NCI-H1436 treated with DMSO at 0.1 percent for 48 hours (cell line): ENCODE measurements at places on chromosomes 3 and 15.
A peak's percentile ranks its signal among the peaks of the same experiment; 100 is the strongest.

DNA sequence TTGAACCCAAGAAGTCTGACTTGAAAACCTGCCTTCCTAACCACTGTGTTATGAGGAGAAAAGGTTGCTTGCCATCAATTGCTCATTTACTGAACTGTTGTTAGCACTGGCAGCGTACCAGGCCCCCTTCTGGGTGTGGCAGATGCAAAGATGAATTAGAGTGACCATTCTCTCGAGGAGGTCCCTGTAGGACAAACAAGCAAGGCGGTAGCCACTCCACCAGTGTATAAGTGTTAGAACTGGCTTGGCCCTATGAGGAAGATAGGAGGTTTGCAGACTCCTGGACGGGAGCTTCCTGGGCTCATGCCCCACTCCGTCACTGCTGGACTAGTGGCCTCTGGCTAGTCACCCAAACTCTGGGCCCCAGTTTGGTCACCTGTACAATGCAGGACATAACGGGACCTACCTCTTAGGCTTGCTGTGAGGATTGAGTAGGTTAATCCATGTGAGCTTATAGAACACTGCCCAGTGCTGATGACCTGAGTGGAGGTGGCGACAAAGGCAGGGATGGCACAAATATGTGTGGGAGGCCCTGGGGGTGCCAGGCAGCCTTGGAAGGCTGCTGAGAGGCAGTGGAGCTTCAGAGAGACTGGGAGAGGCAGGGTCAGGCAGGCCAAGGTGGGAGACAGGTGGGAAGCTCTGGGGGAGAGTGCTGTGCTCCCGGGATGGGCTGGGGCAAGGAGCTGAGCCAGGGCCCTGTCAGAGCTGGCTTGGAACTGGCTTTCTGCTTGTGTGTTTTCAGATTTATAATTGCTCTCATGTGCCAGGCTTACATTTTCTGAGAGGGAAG is 145.9 kb downstream of the DNAJB8 start:
- DNase-seq = no peak

DNA sequence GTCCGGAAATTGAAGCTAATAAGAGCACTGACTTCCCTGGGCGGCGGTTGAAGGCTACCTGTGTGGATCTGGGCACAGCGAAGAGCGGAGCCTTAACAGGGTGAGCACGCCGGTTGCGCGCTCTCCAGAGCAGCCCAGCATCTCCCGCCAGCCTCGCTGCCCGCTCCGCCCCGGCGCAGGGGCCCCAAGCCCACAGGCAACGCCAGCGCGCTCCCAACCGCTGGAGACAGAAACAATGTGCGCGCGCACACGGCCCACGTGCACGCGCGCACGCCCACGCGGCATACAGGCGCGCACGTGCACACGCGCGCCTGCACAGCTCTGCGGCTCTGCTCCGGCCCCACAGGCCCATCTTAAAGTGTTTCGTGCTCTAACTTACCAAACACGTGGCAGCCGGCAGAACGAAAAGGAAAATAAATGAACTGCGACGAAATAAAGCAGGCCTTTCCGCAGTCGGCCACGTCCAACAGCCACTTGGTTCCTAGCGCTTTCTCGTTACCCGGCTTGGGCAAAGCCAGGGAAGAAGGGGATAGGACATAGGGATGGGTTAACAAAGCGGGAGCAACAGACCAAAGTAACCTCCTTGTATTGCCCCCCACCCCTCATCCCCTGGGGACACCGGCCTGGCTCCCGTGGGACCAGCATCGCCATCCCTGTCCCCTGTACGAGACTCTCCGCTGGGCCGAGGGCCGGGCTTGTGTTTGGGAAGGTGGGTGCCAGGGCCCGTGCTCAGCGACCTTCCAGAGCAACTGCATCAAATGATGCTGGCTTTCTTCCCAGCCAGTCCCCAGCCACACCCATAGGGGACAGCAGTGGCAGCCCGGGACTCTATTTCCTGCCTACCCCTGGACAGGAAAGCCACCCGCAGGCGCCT is 203.7 kb downstream of the ABHD5 start:
- DNase-seq = no peak

- peak; percentile 28 for DNase-seq
Measured at GRCh38 chr15:85330901-85331588, 49.4 kb upstream of the AKAP13 start.

- DNase-seq = no peak
Measured at GRCh38 chr15:90545095-90545494, 15.4 kb downstream of the CRTC3 start.

DNA sequence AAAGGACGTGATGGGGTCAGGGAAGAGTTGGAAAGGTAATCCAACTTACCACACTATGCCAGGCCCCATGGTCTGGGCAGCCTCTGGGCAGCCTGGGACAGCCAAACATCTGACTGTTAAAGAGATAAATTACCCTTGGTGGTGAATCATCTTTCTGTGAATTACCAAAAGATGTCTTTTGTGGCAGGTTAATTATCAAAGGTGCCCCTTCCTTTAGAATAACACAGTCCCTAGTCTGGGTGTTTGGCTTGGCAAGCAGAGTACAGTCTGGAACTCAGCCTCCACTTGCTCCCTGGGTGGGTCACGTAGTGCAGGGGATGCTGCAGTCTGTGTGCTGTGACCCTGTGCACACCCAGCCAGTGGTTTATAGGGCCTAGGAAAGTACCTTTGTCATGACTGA is 113.1 kb downstream of the ZNF621 start:
- no peak for DNase-seq

DNA sequence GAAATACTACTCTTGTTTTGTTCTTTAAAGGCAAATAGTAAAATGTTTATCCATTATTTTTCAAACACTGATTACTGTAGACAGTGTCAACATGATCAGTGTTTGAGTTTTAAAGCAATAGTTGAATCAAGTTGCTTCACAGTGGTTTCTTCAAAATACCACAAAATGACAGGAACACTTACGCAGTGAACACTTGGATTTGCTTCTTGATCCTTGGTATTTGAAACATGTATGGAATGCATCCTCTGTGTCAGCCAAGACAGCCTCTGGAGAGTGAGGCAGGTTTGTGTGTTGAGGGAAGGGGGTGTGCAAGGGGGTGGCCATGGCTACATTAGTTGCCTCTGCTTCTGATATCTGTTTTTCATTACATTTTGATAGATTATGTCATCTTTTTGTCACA is 413.0 kb downstream of the RBMS3 start:
- no peak for DNase-seq

DNA sequence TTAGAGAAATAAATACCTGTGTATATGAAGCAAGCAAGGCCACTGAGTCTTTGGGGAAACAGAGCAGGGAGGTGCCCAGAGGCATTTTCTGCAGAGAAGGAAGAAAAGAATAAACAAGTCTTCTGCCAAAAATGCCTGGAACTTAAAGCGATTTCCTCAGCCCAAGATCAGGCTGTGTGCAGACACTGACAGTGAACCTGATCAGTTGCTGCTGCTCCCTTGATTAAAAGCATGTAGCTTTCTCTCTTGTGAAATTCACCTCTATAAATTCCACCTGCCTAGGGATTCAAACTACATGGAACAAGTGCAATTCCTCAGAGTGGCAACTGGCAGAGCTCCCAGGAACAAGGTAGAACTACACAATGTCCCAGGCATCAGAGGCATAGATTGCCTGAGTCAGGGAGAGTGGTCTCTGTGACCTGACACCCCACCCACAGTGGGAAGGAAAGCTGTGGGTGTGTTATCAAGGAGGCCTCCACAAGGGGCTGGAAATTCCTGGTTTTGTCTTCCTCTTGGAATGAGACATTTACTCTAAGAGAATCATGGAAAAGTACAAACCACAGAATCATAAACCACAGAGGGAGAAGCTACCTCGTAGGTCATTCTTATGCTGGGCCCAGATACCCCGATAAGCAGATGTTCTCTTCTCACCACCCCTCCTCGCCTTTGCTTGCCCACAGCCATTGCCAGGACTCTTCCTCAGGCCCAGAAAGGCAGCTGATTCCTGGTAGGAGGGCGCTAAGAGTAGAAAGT is 1.8 kb upstream of the ZBTB38 start:
- no peak for DNase-seq

- no peak for DNase-seq
Measured at GRCh38 chr3:159800434-159801155, 188.0 kb upstream of the IL12A start.

GRCh38 chr3:182190056-182190455 is 478.3 kb downstream of the SOX2 start:
- no peak for DNase-seq

DNA sequence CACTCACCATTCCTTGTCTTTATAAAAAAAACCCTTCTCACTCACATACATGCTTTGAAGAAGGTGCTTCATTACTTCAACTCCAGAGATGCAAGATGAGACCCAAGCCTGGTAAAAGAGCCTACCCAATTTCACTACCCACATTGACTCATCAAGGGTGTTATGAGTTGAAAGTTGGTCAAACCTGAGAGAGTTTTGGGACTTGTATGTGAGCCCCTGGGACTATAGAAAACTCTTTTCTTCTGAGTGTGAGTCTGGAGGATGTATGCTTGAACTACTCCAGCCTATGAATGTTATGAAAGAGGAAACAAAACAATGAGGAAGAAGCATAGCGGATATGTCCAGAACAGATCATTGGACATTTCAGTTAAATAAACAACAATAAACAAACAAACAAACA is 106.5 kb upstream of the SATB1 start:
- DNase-seq = no peak

- no peak for DNase-seq
Measured at GRCh38 chr3:125137358-125138033, 75.1 kb downstream of the SLC12A8 start.
